ENCODE measurements at places on chromosomes 11 and 22.
A peak's percentile ranks its signal among the peaks of the same experiment; 100 is the strongest.

DNA sequence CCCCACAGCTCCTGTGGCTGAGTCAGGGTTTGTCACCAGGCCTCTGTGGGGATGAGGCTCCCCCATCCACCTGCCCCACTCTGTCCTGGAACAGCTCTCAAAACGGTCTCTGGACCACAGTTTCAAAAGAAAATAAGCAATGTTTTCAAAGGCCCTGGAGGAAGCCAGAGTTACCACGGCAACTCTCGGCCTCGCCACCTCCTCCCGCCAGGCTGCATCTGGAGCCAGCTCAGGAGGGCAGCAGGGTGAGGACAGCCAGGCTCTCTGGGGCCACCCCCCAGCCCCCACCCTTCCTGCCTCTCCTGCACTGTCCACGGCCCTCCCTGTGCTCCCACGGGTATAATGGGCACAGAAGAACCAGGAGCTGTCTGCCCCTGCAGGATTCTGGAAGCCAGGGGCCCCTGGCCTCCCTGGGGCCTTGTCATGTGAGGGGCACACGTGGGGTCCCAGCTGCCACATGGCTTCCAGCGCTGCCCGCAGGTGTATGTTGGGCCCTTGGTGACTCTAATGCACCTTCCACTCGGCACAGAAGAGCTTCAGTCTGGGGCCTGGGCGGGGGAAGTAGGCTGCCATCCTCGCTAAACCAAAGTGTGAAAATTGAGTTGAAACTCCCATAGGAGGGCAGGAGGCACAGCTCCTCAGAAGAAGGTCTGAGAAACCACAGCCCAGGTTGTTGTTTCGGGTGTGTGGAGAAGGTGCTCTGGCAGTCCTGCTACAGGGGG lies 10.3 kb downstream of the CD81 start:
- no peak for DNase-seq

GRCh38 chr11:24723231-24723630 lies 226.4 kb downstream of the LUZP2 start:
- DNase-seq: no peak

GRCh38 chr11:45180848-45181192 lies 34.4 kb downstream of the PRDM11 start:
- DNase-seq: peak; percentile 85

DNA sequence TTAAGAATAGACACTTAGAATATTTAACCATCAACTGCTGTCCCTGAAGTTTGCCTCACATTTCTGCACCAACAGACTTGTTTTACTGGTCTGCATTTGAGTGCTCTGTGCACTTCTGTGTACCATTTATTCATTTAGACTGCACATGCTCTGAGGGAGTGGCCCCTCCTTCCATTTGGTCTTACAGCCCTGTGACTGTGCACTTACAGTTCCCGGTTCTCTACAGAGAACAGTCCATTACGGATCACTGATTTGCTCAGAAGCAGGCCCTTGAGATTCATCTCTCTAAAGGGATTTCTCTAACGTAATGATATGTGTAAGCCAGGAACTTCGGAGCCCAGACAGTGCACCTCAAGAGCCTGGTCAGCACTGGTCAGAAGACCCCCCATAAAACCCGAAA lies 247.3 kb upstream of the BLID start:
- DNase-seq: peak; percentile 12

DNA sequence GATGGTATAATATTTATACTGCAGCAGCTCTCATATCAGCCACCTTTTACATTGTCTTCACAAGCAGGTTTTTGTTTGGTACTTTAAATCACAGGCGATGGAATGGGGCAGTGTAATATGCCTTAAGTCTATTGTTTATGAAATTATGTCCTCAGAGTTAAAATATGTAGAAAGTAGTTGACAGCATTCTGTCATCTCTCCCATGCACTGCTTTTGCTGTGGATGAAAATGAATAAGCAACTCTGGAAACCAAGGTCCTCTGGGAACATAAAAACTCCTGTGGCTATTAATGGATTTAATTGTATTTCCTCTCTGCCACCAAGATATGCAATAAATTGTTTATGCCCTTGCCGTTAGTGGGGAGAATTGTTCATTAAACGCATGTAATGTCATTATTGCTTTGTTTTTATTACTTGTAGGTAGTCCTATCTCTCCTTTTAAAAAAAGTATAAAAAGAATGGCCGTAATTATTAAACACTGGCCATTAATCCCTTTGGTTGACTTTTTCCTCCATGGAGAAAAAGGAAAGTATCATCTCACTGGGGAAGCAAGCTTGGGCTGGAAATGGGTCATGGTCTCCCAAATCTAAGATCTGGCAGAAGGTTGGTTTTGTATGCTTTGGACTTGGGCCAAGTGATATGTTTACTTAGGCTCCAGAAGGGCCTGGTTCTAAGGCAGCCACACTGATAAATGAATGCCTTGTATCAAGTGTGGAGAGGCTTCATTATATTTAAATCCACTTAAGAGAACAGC lies 13.1 kb downstream of the PACS1 start:
- no peak for DNase-seq

- DNase-seq: peak; percentile 34
Measured at GRCh38 chr11:2074266-2074825, 64.8 kb downstream of the IGF2 start.

DNA sequence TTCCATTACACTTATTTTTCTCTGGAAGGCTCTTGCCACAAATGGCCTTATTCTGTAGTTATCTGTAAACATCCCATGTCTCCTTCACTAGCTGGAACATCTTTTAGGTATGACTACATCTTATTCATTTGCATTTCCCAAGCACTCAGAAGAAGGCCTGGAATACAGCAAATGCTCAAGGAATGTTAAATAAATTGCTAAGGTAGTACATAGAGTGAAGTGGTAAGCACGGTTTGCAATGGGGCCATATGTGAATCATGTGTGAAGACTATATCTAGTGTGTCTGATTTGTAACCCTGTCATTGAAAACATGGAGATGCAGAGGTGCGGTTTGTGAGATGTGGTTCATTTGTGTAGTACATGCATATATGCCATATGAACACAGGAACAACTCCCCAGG lies 33.5 kb downstream of the GDPD4 start:
- DNase-seq: no peak

- DNase-seq: no peak
Measured at GRCh38 chr22:46084943-46085827, 65.1 kb upstream of the PPARA start.

GRCh38 chr11:127118811-127119210 lies 118.2 kb upstream of the KIRREL3 start:
- DNase-seq: no peak

- peak; percentile 88 for DNase-seq
Measured at GRCh38 chr11:128734103-128734831, 40.4 kb downstream of the FLI1 start.

GRCh38 chr22:45503050-45503815 lies 550 bp downstream of the FBLN1 start:
- no peak for DNase-seq

GRCh38 chr11:119643212-119643875 lies 85.7 kb downstream of the NECTIN1 start:
- no peak for DNase-seq

GRCh38 chr11:111795334-111795985 lies 29.3 kb upstream of the PPP2R1B start:
- DNase-seq: no peak

DNA sequence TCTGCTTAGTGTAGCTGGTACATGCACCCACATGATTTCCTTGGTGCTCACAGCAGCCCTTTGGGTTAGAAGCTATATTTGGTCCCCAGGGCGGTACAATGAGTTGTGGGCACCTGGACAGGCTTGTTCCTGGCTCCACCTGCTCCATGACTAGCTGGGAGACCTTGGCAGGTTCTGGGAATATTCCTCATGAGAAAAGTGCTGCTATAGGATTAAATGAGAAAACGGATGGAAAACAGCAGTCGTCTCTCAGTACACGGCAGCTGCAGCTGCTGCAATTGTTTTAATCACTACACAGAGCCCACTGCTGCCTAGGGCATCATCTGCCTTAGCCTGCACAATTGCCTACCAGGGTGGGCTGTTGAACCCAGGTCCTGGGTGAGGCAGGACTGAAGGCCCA lies 424.5 kb upstream of the B3GAT1 start:
- DNase-seq: no peak

GRCh38 chr11:126963603-126964363 lies 36.8 kb downstream of the KIRREL3 start:
- DNase-seq: no peak
